ENCODE measurements at places on chromosomes 2 and 18. TPM values are rescaled to one million over a fixed set of nuclear protein-coding genes. Genes with fewer than 3 reads are reported as not detected.

SCYGR6 gene
- not detected for total RNA-seq

GNLY gene
- 330 TPM for total RNA-seq

KLHL29 gene
- 2.2 TPM for total RNA-seq

MAP3K19 gene
- not detected for total RNA-seq

MSH2 gene
- total RNA-seq, result 44.0 TPM

PAX8 gene
- total RNA-seq, result 0.66 TPM

CNOT9 gene
- total RNA-seq, result 109 TPM

ABCG8 gene
- not detected for total RNA-seq

ICOS gene
- 63.1 TPM for total RNA-seq

RTP5 gene
- not detected for total RNA-seq

CCDC85A gene
- not detected for total RNA-seq

SIX3 gene
- total RNA-seq, result not detected

All from T-helper 1 cell treated with Interleukin-12 subunit alpha and Interleukin-12 subunit beta and Interleukin-4 antibody, amounts not matched to agents 30 ng/mL and 1 ng/mL, for 36 hours (primary cell).